ENCODE measurements at places on chromosomes 2 and 18. TPM values are rescaled to one million over a fixed set of nuclear protein-coding genes. Genes with fewer than 3 reads are reported as not detected.

The LRRC30 gene
- total RNA-seq: not detected

The CYP27A1 gene
- total RNA-seq: 15.9 TPM

The LDLRAD4 gene
- total RNA-seq: not detected

The AQP4 gene
- not detected for total RNA-seq

The EVX2 gene
- not detected for total RNA-seq

The FAM110C gene
- total RNA-seq: not detected
